ENCODE measurements at places on chromosomes 5 and 9.

DNA sequence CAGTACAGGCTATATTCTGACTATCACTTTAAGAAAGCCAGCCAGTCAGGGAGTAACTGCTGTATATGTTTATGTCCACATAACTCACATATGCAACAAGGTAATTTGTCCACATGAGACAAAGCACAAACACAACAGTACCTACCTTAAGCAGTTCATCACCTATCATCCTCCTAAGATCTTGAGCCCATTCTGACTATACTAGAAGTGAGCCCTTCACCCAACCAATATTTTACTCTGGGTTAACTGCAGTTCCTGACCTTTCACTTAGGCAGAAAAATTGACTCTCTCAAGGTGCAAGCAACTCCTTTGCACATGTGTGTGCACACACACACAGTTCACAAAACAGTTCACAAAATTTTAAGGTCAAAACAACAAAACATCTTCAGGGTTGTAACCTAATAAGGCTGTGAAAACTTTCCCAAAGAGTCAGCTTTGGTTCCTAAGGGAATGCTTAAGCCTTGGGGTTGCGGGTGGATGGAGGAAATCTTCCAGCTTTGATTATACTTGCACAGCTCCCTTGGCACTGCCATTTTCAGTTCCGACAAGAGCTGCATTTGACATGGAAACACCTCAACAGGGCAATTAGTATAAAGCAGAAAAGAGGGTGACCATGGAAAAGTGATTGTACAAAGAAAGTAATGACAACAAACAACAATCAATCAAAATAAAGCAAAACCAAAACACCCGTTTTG is 215.3 kb downstream of the NFIB start:
- no peak for DNase-seq

DNA sequence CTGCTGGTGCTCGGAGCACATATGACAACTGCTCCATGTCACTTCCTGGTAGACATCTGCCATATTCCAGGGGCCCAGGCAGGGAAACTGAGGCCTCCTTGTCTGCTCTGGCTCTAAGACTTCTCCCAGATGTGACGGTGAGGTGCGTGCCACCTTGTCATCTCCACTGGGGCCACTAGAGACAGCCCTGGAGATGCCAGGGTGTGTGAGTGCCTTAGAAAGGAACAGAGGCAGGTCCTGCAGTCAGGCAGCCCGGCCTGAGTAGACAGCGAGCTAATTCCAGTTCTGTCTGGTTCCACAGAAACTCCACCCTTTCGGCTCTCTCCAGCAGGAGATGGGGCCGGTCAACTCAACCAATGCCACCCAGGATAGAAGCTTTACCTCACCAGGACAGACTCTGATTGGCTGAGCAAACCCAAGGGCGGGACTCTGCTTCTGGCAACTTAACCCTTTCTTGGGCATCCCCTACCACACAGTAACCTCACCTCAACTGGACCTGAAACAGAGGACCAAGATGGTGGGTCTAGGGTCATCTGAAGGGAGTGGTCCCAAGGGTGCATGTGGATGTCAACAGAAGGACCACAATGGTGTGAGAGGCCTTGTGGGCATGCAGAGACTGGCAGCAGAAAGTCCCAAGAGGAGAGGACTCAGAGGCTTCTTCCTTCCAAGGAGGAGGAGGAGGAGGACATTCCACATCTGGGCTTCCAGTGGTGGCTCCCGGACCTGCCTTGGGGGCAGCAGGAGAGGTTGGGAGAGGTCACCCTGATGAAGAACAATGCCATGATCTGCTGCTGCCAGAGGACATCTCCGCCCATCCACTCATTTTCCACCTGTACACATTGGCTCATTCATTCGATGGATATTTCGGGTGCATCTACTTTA is 77.7 kb downstream of the RGS3 start:
- no peak for DNase-seq

DNA sequence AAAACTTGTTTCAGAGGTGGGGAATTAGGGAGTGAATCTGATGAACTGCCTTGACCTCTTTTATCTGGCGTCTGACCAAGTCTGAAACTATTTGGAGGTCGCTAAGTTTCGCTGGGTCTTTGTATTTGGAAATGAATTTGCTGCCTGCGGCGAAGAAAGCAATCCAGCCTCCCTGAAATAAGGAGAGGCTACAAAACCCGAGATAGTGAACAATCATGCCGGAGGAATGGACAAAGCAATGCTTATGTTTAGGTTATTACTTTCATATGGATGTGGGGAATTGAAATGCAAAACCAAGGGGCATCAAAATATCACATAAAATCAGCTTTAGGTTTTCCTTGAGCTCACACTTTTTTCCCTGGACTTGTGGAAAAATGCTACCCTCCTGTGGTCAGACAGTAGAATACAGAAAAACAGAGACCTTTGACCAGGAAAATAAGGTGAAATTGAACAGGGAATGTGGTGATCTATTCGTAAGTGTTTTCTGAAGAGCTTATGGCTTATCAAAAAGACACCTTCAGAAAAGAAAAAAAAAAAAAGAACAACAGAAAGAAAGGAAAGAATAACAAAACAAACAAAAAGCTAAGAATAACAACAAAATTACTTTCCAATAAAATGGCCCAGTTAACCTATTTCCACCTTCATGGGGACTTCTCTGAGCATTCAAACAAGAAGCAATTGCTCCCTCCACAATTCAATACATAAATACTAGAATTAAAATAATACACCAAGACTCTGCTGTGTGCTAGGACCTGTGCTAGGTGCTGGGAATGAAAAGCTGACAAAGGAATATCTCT is 68.6 kb upstream of the DPYSL3 start:
- no peak for DNase-seq

GRCh38 chr9:12627096-12627495 is 66.1 kb upstream of the TYRP1 start:
- DNase-seq, result no peak

Data from stimulated activated naive B cell treated with anti-CD40 and anti-IgM and Interleukin-4, amounts not matched to agents 10 μg/mL and 1 μg/mL and 100 μg/mL, for 72 hours (primary cell).